ENCODE measurements at places on chromosomes 1 and 21.

DNA sequence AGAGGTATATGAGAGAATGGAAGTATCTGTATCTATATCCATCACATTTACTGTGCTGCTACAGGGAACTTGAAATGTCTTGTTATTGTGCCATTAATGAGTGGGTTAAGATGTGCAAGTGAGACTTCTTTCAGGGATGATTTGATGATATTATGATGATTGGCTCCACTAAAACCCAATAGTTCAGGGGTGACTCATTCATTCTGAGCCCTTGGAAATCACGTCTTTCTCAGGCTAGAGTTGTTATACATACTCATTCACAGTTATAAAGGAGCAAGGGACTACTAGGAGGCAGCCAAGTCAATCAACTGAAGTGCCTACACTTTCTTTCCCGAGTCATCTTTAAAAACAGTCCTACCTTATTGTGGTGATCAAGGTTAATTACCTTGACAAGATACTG lies 1109.8 kb upstream of the B3GALT2 start:
- DNase-seq, result no peak

DNA sequence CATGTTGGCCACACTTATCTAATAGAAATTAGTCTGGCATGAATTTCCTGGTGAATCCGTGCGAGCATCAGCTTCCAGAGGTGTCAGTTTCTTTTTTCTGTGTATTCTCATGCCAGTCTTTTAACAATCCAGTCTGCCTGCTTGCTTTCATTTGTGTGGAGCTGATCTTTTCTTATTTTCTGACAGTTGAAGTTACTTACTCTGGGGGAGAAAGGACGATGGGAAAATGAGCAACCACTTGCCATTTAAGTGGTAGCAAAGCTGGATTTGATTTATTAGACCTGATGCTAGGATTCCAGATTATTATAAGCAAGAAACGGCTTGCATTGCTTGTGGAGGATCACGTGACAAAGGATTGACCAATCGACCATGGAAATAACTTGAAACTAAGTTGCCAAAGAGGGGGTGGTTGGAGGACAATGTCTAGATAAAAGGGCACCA lies 24.3 kb upstream of the APP start:
- DNase-seq, result peak; percentile 6

DNA sequence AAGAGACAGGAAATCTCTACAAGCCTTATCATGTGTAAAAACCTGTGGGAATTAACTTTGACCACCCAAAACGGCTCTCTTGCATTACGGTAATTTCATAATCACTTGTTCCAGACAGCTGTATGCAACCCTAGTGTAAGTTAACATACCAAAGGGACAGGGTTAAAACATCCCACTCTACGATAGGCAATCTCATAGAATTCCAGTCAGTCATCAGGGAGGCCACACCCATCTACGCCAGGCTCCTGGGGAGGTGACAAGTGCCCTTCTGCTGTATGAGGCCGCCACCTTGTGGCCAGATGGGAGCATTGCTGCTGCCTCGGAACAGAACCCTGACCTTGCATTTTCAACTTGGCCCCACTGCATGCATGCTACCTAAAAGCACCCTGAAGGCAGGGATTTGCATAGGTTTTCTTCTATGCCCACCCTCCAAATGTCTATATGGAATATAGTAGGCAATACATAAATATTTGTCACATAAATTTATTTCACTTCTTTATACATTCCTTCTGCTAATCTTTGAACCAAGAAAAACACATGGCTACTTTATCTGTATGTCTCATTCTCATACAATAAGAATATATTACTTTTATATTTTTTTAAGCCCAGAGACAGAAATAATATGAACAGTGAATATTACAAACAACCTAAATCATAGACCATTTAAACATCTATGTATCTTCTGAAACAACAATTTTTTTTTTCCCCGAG lies 12.6 kb downstream of the HSF2BP start:
- peak; percentile 94 for DNase-seq

DNA sequence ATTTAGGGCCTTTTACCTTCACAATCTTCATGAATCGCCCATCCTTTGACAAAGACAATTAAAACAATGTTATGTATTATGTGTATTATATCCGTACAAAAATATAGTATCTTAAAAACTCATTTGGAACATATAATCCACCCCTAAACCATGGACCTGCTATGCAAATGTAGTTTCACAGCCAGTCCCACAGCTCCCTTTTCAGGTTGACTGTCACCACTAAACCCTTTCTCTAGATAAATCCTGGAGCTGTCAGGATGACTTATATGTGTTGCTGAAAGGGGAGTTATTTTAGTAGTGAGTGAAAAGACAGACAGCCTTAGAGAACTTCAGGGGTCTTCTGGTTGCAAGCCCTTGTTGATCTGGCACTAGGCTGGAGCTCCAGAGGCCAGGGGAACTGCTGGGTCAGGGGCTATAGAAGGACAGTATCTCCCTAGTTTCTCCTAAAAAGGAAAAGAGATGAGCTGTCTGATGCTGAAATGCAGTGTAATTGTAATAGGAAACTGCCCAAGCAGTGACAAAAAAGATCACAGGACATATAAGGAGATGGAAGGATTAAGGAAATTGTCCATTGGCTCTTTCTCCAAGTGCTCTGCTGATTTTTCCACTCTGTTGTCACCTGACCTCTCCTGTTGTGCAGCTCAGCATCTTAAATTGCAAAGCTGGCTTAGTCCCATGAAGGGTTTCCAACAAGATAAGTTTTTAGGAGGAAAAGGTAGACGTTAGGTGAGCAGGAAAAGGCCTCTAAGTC lies 127.7 kb downstream of the S1PR1 start:
- DNase-seq, result no peak

DNA sequence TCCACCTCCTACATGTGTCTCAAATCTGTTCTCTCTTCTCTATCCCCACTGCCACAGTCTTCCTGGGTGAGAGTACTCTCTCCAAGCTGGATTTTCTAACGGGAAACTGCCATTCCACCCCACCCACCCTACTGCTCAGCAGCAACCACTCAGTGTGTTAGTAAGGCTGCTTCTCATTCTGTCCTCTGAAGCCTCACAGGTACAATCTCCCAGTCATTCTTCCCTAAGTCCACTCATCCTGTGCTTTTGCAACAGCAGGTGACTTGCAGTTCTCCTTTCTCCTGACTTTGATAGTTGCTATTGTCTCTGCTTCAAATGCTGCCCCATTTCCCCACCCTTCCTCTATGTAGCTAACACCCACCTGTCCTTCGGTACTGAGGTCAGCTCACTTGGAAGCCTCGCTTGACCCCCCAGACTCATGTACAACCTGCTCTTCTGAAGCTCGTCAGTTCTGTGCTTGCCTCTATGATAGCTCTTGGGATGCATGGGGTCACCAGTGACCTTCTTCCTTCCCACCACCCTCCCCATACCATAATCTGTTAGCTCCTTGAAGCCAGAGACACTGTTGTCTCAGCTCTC lies 188.9 kb downstream of the RRAGC start:
- DNase-seq, result no peak

DNA sequence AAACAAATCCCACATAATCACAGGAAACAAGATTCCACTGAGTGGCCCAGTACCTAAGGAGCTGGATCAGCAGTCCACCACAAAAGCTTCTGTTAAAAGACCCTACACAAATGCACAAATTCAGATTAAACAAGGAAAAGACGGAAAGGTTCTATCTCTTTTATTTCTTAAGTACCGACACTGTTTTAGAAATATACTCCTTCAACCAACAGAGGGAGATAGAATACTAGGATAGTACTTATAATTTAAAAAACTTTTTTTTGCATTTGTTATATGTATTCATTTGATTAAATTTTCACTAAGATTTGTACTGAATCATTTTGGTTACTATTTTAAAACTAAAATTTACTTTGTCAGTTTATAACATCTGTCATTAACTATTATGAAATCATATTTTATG lies 12.5 kb downstream of the CDC7 start:
- no peak for DNase-seq

DNA sequence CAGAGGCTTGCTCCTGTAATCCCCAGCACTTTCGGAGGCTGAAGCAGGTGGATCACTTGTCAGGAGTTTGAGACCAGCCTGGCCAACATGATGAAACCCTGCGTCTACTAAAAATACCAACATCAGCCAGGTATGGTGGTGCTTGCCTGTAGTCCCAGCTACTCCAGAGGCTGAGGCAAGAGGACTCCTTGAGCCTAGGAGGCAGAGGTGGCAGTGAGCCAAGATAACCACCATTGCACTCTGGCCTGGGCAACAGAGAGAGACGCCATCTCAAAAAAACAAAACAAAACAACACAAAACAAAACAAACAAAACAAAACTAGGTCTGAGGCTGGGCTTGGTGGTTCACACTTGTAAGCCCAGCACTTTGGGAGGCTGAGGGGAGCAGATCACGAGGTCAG lies 38.7 kb upstream of the RAP1GAP start:
- DNase-seq, result no peak

DNA sequence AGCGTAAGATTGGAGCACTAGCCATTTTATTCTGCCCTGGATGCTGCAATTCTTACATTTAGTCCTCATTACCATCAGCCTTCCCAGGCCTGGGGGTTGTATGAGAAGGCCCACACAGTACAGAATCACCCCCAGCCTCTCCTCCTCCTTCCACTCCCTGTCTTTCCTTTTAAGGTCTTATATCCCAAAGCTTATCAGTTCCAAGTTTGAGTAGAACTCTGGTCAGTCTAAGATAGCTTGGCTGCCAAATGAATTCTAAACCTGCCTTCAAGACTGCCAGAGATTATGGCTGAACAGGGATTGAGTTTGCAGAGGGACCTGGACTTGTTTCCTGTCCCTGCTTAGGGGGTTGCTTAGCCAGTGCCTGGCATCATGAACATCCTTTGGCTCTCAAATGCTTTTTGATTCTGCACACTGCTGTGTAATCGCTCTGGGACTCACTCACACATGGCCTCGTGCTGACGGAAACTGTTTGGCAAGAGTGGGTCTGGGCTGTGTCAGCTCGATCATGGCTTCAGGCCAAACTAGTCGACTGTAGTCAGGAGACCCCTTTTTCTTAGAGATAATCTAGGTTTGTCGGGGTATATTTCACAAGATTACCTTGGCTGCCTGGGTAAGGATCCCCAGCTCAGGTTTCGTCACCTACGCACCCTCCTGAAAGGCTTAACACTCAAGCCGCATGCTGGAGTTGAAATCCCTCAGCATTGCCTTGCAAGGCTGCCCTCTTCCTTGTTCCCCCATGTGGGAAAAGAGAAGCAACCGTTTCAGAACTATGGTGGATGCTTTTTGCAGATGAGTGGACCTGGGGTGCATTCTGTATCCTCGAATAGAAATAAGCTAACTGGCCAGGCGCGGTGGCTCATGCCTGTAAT lies 252.6 kb downstream of the NFIA start:
- no peak for DNase-seq

GRCh38 chr21:46005481-46005881 lies 23.9 kb downstream of the COL6A1 start:
- DNase-seq, result no peak
